Stimulated activated naive CD8-positive, alpha-beta T cell treated with anti-CD3 and anti-CD28 coated beads, Interleukin-15, Interleukin-2, amounts not matched to agents 100 U/mL and 50 U/mL, for 24 hours (primary cell): ENCODE measurements at places on chromosomes 3 and 15.

GRCh38 chr3:161070980-161071663, 34.0 kb downstream of the B3GALNT1 start:
- DNase-seq = no peak

- DNase-seq = no peak
Observed at GRCh38 chr15:80323285-80323684, 71.3 kb upstream of the CTXND1 start.

GRCh38 chr3:52092271-52092660, 35.9 kb upstream of the DUSP7 start:
- DNase-seq = no peak

DNA sequence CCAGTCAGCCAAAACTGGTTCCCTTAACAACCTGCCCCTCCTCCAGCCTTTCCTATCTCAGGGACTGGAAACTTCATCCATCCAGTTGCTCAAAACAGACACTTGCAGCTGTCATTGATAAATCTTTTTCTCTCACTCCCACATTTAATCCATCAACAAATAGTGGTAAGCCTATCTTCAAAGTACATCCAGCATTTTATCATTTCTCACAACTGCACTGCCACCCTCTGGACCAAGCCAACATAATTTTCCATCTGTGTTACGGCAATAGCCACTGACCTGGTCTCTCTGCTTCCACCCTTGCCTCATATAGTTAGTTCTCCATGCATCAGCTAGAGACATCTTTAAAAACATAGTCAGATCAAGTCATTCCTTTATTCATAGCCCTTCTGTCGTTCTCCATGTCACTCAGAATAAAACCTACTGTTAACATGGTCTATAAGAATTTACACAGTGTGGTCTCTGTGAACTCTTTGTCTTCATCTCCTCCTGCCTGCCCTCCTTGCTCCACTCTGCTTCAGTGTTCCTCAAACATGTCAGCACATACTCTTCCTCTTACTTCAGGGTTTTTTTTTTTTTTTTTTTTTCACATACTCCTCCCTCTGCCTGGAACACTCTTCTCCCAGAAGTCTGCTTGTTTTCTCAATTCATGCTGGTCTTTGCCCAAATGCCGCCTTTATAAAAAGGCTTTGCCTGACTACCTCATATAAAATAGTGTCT, 102.5 kb upstream of the COL6A5 start:
- DNase-seq = no peak

- no peak for DNase-seq
Observed at GRCh38 chr3:72247645-72248388, 462.9 kb upstream of the PROK2 start.

DNA sequence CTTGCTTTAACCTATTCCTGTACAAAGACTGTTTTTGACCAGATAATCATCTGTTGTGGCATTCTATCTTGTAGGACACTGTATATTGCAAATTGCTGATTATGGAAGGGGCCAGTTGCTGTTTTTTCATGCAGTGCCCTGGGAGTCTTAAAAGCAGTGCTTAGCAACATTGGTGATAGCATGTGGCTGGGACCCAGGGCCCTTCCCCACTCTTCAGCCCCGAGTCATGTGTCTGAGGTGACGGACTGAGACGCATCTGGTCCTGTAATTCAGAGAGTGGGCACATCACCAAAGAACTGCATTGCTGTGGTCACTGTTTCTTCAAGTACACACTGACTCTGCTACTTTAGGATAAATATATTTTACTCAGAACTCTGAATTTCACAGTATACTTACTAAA, 63.4 kb downstream of the SNRK start:
- DNase-seq = no peak

- peak; percentile 32 for DNase-seq
Observed at GRCh38 chr3:14175383-14176037, 2.9 kb downstream of the XPC start.
